ENCODE measurements at places on chromosomes 16 and 17.

- DNase-seq: no peak
Measured at GRCh38 chr16:27481282-27481934, 68.3 kb downstream of the GTF3C1 start.

DNA sequence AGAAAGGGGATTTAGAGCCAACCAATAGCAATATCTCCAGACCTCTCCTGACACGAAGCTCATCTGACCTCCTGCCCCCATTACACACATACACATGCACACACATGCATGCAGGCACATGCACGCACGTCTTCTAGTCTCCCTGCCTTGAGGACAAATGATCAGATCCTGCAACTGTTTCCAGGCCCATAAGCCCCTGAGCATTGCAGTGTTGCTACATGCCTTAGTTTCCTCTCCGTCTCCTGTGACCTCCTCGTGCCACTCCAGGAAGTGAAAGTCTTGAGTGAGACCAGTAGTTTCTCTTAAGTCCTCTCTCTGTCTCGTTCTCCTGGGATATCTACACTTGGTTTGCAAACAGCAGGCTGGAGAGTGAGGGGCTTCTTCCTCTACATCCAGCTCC, 8.2 kb downstream of the CIITA start:
- no peak for DNase-seq

DNA sequence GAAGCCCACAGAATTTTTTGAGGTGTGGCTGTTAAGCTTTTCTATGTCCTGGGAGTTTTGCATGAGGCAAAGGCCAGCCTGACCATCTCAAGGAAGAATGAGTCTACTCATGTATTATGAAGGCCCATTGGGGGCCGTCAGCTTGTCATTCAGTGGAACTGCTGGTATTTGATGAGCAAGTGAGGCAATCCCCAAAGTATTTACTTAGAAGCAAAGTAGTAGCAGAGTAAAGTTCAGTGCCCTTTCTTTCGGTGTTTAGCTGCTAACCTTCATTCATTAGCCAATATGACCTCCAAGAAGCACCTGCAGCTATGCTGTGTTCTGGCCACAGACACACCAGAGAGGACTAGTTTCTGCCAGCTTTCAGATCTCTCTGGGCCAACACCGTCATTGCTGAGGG, 80.2 kb downstream of the RPA1 start:
- no peak for DNase-seq

- no peak for DNase-seq
Measured at GRCh38 chr16:11828696-11829095, 22.6 kb downstream of the RSL1D1 start.

GRCh38 chr17:21379080-21379711, 3.0 kb downstream of the KCNJ12 start:
- no peak for DNase-seq

All from RKO (cell line).